Stimulated activated CD4-positive, alpha-beta T cell treated with anti-CD3 and anti-CD28 coated beads, Interleukin-12 subunit alpha, Interleukin-12 subunit beta, amount 100 ng/mL, for 24 hours (primary cell): ENCODE measurements at places on chromosomes 6 and 20.

GRCh38 chr20:32325706-32326503 is 32.2 kb upstream of the ASXL1 start:
- DNase-seq: no peak

- DNase-seq: no peak
Measured at GRCh38 chr6:122709922-122710512, 69.5 kb upstream of the FABP7 start.

DNA sequence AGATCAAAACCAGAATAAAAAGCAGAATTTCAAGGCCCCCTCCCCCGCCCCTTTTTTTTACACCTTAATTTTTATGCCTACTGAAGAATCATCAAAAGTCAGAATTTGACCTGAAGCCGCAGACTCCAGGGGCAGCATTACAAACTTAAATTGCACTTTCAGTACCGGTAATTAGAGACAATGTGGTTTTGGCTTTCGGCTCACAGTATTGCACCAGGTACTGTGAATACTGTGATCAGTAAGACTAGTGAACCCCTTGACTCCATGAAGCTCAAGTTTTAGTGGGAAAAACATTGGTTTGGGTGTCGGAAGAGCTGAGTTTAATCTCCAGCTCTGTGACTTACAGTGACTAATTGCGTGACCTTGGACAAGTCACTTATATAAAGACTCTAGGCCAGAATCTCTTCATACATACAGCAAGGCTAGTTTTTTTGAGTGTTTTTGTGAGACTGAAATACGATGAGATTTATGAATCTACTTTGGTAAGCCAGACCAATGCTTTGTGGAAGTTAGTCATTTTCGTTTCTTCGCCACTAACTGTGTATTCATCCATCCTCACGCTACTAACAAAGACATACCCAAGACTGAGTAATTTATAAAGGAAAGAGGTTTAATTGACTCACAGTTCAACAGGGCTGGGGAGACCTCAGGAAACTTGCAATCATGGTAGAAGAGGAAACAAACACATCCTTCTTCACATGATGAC is 114.7 kb downstream of the SASH1 start:
- DNase-seq: no peak

DNA sequence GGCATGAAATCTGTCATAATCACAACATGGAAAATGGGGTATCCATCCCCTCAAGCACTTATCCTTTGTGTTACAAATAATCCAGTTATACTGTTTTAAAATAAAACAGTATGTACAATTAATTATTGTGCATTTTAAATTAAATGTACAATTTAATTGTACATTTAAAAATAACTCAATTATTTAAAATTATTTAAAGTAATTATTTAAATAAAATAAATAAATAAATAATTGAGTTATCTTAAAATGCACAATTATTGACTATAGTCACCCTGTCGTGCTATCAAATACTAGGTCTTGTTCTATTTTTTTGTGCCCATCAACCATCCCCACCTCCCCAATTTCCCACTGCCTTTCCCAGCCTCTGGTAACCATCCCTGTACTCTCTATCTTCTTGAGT is 66.9 kb upstream of the KCNG1 start:
- no peak for DNase-seq

DNA sequence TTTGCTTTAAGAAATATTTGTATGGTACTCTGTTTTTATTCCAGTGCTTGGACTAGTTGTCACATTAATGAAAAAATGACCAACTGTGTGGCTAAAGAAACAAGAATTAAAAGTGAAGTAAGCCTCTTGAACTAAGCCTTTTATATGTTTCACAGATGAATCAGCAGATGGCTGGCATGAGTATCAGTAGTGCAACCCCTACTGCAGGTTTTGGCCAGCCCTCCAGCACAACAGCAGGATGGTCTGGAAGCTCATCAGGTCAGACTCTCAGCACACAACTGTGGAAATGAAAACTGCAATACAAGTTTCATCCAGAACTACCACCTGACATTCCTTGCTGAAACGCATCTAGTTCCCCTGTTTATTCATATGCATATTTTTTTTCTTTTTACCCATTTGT is 96.8 kb downstream of the B3GAT2 start:
- no peak for DNase-seq

- DNase-seq: no peak
Measured at GRCh38 chr6:41670703-41671360, 32.6 kb downstream of the MDFI start.
